ENCODE measurements at places on chromosomes 16 and 17.

DNA sequence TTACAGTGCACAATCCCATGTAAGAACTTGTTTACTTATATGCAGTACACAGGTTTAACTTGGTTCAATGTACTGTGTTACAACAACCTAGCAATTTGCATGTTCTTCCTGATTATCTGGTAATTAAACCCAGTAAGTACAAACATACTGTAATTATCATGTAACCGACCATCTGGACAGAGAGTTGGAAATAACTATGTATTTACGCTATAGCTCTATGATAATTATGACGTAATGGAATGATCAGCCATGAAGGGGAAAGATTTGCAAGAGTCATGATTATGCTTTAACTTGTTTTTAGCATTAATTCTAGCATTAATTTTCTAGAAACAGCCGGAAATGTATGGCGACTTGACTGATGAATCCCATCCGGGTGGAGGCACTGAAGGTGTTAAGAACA is 74.8 kb upstream of the SALL1 start:
- DNase-seq = no peak

DNA sequence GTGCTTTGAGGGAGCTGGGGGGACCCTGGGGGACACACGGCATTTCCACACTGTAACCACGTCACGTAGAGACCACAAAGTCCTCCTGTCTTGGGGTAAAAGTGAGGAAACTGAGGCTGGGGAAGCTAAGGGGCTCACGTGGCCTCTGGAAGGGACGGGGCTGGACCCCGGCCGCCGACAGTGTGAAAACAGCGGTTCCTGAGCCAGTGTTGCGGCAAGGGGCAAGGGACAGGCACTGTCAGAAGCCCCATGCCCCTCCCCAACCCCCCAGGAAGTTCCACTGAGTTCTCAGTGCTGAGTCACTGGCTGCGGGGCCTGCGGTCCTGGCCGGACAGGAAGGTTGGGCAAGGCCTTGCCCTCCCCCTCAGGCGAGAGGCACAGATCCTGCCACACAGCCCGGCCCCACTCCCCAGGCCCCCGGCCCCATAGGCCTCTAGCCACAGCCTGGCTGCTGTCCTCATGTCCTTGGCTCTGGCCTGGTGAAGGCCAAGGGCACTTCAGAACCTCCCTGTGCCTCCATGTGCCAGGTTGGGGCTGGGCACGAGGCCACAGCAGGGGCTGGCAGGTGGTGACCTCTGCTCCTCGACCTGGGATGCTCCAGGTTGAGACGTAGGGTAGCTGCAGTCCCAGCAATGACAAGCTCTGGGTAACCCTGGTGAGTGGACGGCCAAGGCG is 5.0 kb upstream of the CCDC57 start:
- DNase-seq = peak; percentile 88

- peak; percentile 82 for DNase-seq
Measured at GRCh38 chr17:7014995-7015958, 2.9 kb downstream of the RNASEK start.

GRCh38 chr16:74793571-74793970 is 19.0 kb upstream of the FA2H start:
- no peak for DNase-seq

DNA sequence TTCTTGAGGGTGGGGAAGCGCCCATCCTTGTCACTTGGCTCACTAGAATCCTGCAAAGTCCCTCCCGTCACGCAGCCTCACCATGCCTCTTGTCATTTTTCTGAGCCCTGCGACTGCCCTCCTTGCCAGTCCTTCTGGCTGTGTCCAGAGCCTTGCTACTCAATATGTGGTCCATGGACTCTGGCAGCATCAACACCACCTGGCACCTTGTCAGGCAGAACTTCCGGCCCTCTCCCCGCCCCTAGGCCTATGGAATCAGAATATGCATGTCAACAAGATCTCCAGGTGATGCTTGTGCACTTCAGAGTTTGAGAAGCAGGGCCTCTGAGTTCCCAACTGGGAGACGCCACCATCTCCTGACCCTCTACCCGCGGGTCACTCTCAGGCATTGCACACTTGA is 12.1 kb downstream of the PIMREG start:
- DNase-seq = no peak

DNA sequence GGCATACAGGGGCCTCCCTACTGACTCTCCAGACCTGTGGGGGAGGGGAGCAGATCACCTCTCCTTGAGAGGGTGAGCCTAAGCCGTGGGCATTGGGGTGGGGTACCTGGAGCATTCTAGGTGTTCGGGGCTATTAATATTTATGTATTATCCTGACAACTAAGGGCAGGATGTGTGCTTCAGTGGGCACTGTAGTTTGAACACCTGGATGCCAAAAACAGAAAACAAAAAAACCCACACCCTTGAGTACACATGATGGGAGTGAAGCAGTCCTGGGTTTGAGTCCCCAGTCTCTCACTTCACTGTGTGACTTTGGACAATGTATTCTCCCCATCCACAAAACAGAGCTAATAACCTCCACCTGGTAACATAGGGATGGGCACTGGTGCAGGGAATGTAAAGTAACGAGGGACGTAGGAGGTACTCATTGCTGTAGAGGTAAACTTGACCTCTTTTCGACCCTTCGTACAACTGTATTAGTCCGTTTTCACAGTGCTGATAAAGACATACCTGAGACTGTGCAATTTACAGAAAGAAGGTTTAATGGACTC is 257.8 kb downstream of the CPPED1 start:
- no peak for DNase-seq

DNA sequence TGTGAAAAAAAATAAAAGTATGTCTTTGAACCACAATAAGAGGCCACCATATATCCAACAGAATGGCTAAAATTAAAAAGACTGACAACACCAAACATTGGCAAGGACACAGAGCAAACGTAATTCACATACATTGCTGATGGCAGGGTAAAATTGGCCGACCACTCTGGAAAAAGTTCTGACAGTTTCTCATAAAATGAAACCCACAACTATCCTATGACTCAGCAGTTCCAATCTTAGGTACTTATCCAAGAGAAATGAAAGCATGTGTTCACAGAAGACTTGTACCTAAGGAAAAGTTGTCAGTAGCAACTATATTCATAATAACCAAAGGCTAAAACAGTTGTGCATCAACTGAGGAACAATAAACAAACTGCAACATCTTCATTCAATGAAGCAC is 357.3 kb upstream of the XYLT1 start:
- no peak for DNase-seq

GRCh38 chr17:42288803-42289610 is 709 bp downstream of the STAT5A start:
- DNase-seq = peak; percentile 46

DNA sequence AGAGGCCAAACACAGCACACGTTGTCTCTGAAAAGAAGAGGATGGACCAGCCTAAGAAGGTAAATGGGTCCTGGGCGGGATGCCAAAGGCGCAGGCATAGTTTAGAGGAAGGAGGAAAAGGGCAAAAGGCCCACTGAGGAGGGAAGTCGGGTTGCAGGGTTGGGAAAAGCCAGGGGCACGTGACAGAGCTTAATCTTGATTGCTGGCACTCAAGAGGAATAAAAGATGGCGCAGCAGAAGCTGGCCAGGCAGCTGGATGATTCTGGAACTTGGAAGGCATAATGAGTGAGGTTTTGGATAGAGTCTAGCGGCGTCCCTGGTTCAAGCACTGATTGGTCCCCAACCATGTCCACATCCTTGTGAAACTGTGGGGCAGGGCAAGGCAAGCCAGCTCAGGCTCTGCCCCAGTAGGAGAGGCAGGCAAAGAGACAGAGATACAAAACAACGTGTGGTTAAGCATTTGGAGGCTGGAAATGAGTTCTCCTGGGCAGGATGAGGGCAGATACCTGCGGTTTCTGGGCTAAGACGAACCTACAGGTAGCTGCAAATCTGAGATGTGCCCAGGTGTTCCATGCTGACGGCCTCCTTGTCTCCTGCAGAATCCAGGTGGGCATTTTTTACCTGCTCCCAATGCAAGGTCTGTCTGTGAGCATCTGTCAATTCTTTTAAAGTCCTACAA is 52.7 kb upstream of the CIBAR2 start:
- no peak for DNase-seq

DNA sequence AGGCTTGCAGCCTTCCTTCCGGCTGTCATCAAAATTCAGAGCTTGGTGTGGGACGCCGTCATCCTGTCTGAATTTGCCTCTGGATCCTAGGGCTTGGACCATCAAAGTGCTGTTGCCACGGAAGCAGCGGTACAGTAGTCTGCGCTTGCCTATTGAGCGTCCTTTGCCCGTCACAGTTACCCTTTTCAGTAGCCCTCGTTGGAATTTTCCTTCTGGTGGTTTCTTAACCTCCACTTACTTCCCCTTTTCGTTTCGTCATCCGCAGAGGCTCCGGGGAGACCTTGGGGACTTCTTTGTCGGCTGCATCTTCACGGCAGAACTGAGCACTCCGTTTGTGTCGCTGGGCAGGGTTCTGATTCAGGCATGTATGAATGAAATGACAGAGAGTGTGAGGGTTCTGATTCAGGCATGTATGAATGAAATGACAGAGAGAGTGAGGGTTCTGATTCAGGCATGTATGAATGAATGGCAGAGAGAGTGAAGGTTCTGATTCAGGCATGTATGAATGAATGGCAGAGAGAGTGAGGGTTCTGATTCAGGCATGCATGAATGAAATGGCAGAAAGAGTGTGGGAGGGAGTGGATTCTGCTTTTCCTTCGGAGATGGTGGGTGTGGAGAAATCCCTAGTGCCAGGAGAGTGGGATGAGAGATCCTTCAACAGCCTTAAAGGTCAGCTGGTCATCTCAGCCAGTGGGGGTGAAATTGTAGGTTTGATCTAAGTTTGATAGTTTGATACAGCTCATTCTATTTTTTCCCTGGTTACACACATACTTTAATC is 8.0 kb downstream of the TLCD3A start:
- peak; percentile 96 for DNase-seq

DNA sequence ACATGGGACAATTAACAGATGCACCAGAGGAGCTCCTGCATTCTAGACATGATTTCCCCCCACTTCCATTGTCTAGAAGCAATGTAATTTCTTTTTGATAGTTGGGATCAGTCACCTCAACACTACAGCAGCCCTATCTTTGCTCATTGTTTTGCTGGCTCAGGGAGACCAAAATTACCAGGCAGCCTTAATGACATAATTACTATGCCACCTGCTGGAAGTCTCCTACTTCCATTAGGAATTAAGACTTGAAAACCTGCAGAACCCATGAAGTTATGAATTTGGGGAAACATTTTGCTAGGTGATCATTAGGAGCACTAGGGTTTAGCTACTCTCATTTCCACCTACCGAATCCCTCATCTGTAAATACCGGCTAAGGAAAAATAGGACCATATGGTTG is 312.0 kb upstream of the CA10 start:
- no peak for DNase-seq

GRCh38 chr17:50189550-50190292 is 11.7 kb downstream of the COL1A1 start:
- no peak for DNase-seq

DNA sequence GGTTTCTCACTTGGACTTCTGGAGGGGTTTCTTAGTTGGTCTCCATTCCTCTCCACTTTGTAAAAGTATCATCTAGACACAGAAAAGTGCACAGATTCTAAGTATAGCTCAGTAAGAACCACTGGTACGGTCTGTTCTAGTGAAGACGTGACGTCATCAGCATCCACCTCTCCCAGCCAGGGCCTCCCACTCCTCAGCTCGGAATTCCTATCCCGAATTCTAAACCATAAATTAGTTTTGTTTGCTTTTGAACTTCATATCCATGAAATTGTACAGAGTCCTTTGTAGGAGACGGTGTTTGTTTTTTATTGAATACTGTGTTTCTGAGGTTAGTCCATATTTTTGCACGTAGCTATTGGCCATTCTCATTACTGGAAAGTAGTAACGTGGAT is 25.5 kb downstream of the FOXK2 start:
- no peak for DNase-seq

- no peak for DNase-seq
Measured at GRCh38 chr16:75073545-75074303, 42.9 kb downstream of the LDHD start.

DNA sequence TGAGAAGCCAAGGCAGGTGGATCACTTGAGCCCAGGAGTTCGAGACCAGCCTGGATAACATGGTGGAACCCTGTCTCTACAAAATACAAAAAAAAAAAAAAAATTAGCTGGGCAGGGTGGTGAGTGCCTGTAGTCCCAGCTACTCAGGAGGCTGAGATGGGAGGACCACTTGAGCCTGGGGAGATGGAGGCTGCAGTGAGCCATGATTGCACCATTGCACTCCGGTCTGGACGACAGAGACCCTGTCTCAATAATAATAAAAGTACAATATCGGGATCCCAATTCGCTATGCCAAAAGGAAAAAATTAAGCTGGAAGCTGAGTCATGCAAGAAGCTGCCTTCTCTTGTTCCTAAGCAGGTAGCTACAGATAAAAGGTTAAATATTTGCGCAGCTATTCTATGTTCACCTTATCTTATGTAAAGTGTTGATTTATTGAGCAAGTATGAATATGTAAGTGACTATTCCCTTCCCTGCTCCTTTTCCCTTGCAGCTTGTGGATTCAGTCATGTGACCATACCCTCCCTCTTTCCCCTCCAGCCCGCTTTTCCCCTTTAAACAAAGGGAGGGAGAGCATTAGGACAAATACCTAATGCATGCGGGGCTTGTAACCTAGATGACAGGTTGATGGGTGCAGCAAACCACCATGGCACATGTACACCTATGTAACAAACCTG is 112.0 kb downstream of the LITAF start:
- DNase-seq = no peak

GRCh38 chr17:28737770-28738679 is 5.8 kb upstream of the TRAF4 start:
- no peak for DNase-seq

DNA sequence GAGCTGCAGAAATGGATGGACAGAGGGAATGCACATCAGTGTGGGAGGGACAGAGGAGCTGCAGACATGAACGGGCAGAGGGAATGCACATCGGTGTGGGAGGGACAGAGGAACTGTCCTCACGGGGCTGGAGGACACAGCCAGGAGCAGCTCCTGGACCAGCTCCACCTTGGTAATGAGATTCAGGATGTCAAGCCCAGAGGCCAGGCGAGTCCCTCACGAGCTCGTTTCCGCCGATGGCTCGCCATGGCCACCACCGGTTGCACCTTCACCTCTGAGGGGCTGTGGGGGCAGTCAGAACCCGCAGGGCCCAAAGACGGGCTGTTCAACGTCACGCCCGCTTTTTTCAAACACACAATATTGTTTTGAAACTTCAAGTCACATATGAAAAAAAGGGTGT is 56.2 kb downstream of the RPH3AL start:
- no peak for DNase-seq

DNA sequence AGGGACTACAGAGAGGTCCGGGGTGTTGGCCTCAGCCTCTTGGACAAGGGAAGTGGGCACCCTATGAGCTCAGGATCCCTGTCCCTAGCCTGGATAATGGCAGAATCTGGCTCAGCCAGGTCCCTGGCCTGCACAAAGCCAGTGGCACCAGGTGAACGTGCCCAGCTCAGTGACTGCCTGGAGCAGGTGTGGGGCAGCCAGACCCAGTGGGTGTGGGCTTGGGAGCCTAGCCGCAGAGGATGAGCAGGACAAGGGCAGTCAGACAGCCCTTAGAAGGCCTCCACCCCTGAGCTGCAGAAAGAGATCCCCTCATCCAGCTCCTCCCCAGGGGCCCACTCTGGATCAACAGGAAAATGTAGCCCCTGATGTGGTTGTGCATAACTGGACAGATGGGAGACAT is 585.3 kb downstream of the KCNJ18 start:
- no peak for DNase-seq
